Stimulated activated CD8-positive, alpha-beta memory T cell treated with anti-CD3 and anti-CD28 coated beads, Interleukin-4, amount 100 ng/mL, for 1 hour (primary cell): ENCODE measurements at places on chromosomes 1 and 21.
A peak's percentile ranks its signal among the peaks of the same experiment; 100 is the strongest.

- DNase-seq: no peak
Measured at GRCh38 chr1:166113630-166114029, 53.2 kb downstream of the FAM78B start.

GRCh38 chr21:32603131-32603530, 9.0 kb downstream of the CFAP298 start:
- DNase-seq: no peak

GRCh38 chr1:100882698-100883097, 11.9 kb downstream of the EXTL2 start:
- DNase-seq: no peak

DNA sequence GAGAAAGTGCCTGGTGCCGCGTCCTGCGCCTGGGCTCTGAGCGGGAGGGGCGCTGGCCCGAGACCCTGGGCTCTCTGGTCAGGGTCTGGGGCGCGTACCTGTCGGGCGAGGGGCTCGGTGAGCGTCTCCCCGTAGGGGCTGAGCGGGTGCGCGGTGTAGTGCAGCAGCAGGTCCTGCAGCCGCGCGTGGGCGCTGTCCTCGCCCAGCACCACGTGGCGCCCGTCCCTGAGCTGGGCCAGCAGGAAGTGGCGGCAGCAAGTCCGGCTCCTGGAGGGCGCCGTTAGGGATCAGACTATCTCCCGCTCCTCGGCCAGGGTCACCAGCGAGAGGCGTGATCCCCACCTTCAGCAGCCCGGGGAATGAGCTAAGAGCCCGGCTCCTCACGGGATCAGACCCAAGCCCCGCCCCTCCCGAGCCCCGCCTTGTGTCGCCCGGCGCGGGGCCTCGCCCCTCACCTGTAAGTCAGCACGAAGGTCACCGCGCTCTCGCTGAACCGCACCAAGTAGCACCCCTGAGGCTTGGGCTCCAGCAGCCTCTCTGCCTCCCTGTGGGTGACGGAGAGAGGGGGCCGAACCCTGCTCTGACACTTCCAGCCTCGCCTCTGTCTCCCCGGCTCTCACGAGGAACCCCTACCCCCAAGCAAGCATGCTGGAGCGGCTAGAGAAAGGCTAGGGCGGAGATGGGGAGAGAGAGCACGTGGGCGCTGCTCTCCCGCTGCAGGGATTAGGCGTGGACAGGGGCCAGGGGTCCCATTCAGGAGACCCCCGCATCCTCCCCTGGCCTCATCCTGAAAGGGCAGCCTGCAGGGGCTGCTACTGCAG, 2.7 kb downstream of the SH2D2A start:
- DNase-seq: peak; percentile 47

- DNase-seq: peak; percentile 41
Measured at GRCh38 chr1:17212487-17213121, 7.7 kb downstream of the PADI1 start.

- no peak for DNase-seq
Measured at GRCh38 chr1:212423879-212424278, 8.8 kb upstream of the NENF start.

GRCh38 chr21:44867999-44868700, 5.3 kb downstream of the PTTG1IP start:
- no peak for DNase-seq

DNA sequence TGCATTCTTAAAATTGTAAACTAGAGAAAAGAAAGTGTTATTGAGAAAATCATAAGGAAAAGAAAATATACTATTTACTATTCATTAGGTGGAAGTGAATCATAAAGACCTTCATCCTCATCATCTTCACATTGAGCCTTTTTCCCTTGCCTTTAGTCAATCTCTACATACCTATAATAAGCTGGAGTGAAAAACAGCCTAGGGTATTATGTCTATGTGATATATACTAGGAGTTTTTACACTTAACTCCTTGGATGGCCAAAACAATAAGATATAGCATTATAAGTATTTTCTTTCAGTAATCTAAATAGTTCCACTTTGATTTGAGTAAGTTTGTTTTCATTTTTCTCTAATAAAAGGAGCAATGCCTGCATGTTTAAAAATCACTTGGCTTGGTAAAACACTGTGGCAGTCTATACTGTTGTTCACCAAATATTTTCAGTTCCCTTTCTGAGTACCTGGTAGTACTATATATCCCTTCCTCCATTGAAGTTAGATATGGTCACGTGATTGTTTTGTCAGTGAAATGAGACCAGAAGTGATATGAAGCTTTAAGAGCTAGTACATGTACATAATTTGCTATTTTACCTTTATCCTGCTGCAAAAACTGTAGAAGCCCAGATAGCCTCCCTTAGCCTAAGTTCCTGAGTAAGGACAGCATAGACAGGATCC, 78.3 kb downstream of the CLEC20A start:
- no peak for DNase-seq

DNA sequence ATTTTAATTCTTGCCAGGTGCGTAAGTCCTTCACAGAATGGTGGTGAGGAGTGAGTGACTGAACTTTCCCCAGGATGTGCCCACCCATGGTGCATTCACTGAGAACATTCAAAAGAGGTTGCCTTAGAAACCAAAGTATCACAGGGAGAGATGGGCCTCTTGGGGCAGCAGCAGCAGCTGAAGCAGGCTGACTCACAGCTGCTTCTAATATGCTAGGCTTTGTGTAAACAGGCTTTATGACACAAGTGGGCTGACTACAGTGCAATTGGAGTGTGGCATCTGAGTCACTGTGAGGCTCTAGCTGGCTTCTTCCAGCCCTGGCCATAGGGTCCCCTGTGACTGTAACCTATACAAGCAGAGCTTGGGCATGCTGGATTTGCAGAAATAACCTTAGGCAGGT, 12.6 kb downstream of the PIGP start:
- no peak for DNase-seq

GRCh38 chr21:42102076-42102475, 31.0 kb downstream of the UMODL1 start:
- DNase-seq: no peak

GRCh38 chr21:46515109-46515508, 56.4 kb downstream of the DIP2A start:
- DNase-seq: no peak

GRCh38 chr1:240415532-240415931, 196.4 kb downstream of the GREM2 start:
- DNase-seq: no peak

DNA sequence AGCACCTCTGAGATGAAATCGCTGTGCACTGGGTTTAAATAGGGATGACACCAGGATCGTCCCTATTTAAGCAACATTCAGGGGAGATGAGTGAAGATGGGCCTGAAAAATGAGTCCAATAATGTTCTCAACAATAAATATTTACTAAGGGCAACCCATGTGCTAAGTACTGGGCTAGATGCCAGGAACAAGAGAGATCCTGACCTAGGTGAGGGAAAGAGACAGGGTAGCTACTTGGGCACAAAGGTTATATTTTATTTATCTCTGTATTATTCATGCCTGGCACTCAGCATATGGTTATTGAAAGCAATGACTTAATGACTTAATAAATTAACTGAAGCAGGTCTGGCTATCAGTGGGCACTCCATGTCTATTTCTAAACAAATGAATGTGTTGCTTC, 27.4 kb upstream of the AVPR1B start:
- no peak for DNase-seq

DNA sequence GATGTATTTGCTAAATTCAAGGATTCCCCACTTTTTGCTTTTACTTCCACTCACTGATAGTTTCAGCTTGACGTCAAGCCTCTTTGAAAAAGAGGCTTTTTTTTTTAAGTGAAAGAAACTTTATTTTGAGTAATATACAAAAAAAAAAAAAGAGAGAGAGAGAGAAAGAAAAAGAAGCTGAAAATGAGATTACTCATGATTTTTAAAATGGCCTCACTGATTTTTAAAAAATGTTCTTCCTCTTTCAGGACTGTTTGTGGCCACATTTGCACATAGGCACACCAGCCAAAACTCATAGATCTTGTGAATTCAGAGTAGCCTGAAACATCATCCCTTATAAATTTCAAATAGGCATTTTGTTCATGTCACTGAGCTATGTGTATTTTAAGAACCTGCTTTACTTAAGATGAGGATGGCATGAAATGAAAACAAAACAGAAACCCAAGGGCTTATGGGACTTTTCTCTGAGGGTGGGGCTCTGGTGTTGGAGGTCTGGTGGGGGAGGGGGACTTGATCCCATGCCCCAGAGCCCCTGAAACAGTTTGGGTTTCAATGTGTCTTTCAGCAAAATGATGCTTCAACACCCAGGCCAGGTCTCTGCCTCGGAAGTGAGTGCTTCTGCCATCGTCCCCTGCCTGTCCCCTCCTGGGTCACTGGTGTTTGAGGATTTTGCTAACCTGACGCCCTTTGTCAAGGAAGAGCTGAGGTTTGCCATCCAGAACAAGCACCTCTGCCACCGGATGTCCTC, 6.1 kb downstream of the ATF3 start:
- no peak for DNase-seq

- DNase-seq: no peak
Measured at GRCh38 chr21:45040739-45041138, 33.6 kb upstream of the ADARB1 start.

DNA sequence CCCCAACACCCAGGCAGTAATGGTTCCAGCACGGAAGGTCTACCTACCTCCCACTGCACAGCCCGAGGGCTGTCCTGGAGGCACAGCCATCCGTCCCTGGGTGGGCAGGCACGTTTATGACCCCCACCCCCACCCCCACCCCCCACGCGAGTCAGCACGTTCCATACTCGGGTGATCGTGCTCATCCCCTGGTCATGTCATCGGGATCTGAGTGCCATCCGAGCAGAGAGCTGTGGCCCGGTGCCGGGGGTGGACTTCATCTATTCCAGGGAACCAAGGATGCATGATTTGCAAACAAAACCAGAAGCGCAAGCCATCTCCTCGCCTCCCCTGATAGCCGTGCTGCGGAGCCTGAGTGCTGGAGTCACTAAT, 1.1 kb downstream of the TSPEAR start:
- DNase-seq: no peak

- DNase-seq: no peak
Measured at GRCh38 chr1:19844731-19845495, 29.8 kb upstream of the RNF186 start.

DNA sequence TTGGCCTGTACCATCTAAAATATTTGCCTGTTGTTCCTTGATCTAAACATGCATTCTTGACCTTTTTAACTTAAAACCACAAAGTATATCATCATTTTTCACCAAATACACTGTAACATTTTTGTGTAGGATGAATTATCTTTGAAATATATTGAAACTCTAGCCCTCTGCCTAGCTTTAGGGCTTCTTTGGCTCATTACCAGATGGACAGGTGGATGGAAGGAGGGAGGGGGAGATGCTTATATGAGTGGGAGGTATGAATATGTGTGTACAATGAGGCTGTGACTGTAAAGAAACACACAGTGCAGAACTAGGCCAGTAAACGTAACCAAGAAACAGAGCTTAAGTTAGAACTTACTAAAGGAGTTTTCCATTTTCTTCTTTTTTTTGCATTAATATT, 118.5 kb downstream of the ESRRG start:
- no peak for DNase-seq

- DNase-seq: no peak
Measured at GRCh38 chr1:30872948-30873263, 35.7 kb downstream of the SDC3 start.
